ENCODE measurements at places on chromosomes 16 and 17.

- DNase-seq, result peak; percentile 51
Measured at GRCh38 chr17:40443988-40444899, 994 bp downstream of the IGFBP4 start.

GRCh38 chr16:22383827-22384226 lies 9.4 kb upstream of the CDR2 start:
- DNase-seq, result no peak

GRCh38 chr16:66240631-66241395 lies 125.7 kb upstream of the CDH5 start:
- no peak for DNase-seq

DNA sequence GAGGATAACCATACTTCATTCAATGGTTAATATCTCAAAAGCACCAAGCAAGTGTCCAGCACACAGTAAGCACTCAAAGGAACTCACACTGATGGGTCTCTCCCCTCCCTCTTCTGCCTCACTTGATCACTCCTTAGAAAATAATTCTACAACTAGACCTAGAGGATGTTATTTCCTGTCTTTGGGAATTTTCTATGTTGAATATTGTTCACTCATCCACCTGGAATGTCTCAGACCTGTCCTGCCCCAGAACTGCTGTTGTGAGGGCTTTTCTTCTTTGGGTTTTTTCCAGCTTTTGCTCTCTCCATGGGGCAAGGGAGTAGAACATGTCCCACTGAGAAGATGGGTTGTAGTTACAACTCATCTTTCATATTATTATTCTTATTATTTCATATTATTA lies 25.3 kb downstream of the NXPH3 start:
- no peak for DNase-seq

DNA sequence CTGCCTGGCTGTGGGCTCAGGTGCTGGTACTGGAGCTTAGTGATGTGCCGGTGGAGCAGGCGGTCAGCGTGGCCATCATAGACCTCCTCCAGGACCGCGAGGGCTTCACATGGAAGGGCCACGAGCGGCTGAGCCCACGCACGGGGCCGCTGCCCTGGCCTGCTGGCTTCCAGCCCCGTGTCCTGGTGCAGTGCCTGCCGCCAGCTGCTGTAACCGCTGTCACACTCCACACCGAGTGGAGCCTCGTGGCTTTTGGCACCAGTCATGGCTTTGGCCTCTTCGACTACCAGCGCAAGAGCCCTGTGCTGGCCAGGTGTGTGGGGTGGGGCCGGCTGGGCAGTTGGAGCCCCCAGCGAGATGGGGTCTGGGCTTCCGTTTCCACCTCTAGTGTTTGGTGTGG lies 12.0 kb downstream of the LLGL1 start:
- DNase-seq, result no peak

Data from GM06990 (cell line).